Psoas muscle (tissue), 8 donors: ENCODE measurements at places on chromosomes 5 and 9. TPM values are rescaled to one million over a fixed set of nuclear protein-coding genes. Genes with fewer than 3 reads are reported as not detected.

The HSPB3 gene
- 145 TPM for total RNA-seq

GRCh38 chr5:158943057-158943456, 156.7 kb downstream of the EBF1 start:
- peak; percentile 57 for DNase-seq

DNA sequence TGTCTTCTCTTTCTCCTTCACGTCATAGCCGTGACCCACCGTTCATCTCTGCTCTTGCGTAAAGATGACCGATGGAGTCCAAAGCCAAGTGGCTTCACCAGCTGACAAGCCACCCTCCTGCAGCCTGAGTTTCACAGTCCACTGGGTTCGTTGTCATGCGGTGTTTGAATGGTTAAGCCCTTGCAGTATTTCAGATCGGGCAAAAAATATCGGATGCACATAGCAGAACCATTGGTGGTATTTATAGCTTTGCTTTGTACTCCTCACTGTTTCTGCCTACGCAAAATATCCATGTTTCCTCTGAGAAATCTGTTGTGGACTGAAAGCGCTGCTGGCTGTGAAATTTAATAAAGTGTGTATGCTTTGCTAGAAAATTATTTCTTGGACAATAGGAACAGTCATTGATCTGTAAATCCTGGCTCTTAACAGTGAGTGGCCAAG, 34.5 kb upstream of the NCS1 start:
- no peak for DNase-seq

DNA sequence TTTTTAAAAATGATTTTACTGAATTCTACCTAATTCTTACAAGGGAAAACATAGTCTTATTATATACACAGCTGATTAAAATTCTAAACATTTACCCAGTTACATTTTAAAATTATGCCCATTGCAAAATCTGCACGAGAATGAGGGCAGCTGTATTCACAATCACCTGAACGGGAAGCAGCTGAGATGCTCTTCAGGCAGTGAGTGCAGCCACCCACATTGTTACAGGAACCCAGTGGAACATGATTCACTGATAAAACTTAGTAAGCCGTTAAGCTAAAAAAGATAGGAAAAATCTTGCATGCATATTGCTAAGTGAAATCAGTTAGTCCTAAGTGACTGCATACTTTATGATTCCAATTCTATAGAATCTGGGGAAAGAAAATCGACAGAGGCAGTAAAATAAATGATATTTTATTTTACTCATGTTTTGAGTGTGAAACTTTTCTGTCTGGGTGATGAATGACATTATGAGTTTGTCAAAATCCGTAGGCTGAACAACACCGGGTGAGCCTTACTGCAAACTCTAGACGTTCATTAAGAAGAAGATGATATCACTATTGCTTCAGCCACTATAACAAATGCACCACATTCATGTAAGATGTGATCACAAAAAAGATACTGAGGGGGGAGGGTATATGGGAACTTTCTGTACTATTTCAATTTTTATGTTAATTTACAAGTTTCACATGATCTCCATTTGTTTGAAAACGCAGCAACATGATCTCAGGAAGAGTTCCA, 39.1 kb upstream of the FLT4 start:
- DNase-seq, result no peak

GRCh38 chr5:142106061-142106460, 2.5 kb upstream of the NDFIP1 start:
- peak; percentile 58 for DNase-seq

GRCh38 chr9:110688329-110688728, 19.7 kb downstream of the MUSK start:
- DNase-seq, result no peak

The GFPT2 gene
- 4.4 TPM for total RNA-seq

DNA sequence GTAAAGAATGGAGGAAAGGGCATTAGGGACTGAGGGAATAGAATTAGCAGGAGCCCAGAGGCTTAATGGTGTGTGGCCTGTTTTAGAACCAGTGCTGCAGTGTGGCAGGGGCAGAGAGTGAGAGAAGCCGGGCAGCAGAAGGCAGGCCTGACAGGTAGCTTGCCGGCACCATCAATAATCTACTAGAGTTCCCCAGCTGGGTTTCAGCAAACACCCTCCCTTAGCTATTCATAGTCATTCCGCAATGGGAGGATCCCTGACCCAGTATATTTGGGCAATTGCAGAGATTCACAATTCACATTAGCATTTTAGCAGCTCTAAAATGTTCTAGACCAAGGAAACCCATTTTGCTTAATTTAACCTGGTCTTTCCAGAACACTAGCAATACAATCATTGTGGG, 227.8 kb downstream of the ARRDC3 start:
- no peak for DNase-seq

- no peak for DNase-seq
These were observed 1185.5 kb upstream of the CDH18 start for GRCh38 chr5:21173526-21173925.

- no peak for DNase-seq
These were observed 5.4 kb downstream of the IPPK start for GRCh38 chr9:92664394-92665152.

DNA sequence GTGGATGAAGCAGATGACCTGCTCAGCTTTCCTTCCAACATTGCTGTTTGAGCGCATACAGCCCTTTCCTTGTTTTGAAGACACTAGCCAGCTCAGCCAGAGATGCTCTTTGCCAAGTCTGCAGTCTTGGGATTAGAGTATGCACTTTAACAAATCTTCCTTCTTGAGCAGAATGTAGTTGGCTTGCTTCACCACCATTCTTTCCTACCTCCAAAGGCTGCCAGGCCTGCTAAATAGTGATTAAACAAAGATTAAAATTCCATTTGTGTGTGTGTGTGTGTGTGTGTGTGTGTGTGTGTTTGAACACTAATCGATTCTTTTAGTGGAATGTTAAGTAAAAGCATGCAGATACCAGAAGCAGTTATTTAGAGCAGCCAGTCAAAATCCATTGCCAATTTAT, 97.6 kb downstream of the GALNT10 start:
- no peak for DNase-seq

- no peak for DNase-seq
These were observed 125.8 kb downstream of the DTWD2 start for GRCh38 chr5:118862596-118862995.

GRCh38 chr9:37464006-37464405, 1.2 kb downstream of the ZBTB5 start:
- no peak for DNase-seq

The SLC27A6 gene
- total RNA-seq, result 0.44 TPM

DNA sequence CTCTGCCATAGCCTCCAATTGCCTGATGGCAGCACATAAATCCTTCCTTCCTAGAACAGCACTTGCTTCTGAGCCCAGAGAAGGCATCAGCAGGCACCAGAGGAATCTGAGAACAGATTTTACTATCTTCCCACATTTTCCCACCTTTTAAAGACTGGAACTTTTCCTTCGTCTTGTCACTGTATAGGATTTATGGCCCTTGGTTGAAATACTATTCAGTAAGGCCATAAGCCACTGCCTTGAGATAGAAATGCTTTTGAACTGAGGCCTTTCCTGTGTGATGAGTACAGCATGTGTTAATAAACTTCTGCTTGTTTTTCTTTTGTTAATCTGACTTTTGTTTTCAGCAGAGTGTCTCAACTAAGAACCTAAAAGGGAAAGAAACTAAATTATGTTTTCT, 84.3 kb downstream of the MRPS27 start:
- no peak for DNase-seq

The KIAA0825 gene
- total RNA-seq, result 1.2 TPM

The KCNT1 gene
- total RNA-seq, result 15.0 TPM

DNA sequence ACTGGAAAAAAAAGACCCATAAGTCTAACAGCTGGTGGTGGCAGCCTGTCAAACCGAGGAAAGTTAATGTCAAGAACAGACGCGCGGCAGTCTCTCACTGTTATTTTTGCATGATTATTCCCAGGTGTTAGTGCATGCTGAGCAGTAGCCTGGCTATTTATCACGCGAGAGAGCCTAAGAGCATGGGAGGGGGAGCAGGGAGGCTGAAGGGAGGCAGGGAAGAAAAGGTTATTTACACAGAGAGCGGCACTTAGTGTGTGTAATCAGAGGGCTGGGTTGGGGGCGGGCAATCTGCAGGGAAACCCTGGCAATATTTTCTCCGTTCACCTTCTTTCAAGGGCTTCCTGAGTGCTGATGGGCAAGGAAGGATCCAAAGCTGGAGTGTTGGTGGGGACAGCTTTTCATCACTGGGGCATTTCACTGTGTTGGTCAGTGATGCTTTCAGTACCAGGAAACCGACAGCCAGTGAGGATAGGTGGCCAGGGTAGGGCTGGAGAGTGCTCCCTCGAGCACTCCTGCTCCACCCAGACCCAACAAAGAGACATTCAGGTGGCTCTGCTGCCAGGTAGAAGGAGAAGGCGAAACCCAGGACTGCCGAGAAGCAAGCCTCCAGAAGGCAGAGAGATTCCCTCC, 39.6 kb downstream of the ZNF608 start:
- DNase-seq, result no peak

DNA sequence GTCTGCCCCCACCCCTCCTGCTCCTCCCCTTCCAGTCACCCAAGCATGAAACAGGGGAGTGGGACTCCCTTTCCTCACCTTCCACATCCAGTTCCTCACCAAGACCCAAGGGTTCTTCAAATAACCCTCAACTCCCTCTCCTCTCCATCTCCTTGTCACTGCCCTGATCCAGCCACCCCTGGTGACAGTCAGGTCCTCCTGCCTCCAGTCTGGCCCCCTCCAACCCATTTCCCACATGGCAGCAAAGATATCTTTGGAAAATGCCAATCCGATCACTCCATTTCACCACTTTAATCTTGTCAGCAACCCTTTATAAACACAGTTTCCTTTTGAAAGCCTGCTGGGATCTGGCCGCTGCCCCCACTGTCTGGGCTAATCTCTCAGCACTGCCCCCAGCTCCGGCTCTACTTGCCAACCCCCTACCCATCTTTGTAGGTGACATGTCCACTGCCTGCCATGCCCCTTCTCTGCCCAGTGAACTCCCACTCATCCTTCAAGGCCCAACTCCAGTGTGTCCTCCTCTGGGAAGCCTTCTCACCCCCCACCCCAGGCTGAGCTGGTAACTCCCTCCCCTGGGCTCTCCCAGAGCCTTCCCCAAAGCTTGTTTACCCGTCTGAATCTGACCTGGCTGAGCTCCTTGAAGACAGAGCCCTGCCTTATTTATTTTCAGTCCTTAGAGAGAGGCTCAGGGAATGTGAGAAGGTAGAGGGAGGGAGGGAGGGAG, 781 bp upstream of the MYOZ3 start:
- DNase-seq, result peak; percentile 62

The GAS1 gene
- total RNA-seq, result 6.8 TPM

The GPRIN1 gene
- 0.71 TPM for total RNA-seq

DNA sequence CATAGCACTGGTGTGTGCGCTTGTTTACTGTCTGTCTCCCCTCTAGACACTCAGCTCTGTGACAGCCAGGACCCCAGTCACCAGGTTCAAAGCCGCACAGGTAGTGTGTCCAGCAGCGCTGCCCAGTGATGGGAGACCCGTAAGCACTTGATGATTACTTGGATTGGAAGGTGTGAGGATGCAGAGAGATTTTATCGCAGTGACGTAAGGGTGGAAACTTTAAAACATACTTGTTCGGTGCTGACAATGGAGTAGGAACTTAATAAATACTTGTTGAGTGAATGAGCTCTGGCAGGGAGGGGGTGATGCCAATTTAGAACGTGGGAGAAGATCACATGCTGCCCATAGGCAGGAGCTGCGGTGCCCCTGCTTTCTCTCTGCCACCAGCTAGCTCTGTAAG, 99.2 kb upstream of the PITX1 start:
- no peak for DNase-seq

GRCh38 chr9:82757924-82758323, 305.0 kb downstream of the RASEF start:
- DNase-seq, result no peak
